Fibroblast of skin of abdomen (primary cell): ENCODE measurements at places on chromosomes 6 and 20.
A peak's percentile ranks its signal among the peaks of the same experiment; 100 is the strongest.

DNA sequence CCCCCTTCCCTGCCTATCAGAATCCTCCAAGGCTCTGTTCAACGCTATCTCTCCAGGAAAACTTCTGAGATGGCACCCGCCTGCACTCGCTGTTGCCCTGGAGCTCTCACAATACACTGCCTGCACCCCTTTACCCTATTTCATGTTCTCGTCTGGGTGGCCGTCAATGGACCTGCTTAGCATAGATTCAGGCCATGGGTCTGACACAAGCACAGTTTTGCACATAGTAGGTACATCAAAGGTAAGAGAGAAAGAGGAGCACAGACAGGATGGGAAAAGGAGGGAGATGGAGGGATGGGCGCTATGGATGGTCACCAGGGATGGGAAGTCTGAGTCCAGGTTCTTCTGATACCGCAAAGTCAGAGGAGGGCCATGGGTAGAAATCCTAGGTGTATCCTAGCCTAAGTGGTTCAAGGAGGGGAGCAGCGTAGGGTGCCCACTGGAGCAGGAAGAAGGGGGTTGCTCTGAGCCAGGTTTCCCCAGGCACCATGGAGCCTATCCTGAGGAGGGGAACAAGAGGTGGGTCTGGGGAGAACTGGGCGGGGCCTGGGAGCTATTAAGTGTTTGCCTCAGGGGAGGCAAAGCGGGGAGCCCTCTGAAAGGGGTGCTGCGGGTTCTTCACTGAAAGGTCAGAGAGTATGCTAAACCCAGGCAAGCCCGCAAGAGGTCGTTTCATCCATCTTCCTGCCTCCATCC is 89.3 kb downstream of the MRPL14 start:
- DNase-seq: no peak

- DNase-seq: peak; percentile 25
Observed at GRCh38 chr20:40754339-40754943, 65.4 kb upstream of the MAFB start.

- no peak for DNase-seq
Observed at GRCh38 chr6:11595903-11596302, 58.4 kb downstream of the TMEM170B start.

GRCh38 chr6:40302856-40303454 is 284.2 kb downstream of the LRFN2 start:
- DNase-seq: no peak

DNA sequence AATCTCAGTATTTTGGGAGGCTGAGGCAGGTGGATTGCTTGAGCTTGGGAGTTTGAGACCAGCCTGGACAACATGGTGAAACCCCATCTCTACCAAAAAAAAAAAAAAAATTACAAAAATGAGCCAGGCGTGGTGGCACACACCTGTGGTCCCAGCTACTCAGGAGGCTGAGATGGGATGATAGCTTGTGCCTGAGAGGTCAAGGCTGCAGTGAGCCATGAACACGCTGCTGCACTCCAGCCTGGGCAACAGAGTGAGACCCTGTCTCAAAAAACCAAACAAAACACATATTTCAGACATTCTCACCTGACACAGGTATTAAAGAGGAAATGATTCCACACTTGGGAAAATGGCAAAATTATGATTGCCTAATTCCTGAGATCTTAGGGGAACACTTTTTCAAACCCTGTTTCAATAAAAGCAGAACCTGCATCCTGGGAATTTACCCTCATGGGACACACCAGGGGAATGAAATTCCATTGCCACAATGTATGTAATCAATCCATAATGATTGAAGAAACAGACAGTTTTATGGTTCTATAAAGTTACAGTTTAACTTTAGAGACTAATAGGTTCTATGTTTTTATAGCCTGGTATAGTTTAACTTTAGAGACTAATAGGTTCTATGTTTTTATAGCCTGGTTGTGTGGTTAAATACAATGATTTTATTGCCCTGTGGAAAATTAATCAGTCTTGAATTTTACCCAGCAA is 29.6 kb upstream of the DNAAF9 start:
- DNase-seq: no peak

- DNase-seq: peak; percentile 49
Observed at GRCh38 chr20:37627060-37627766, 66.6 kb upstream of the CTNNBL1 start.
